ENCODE measurements at places on chromosomes 11 and 22. TPM values are rescaled to one million over a fixed set of nuclear protein-coding genes. Genes with fewer than 3 reads are reported as not detected.

NAV2 gene
- 47.3 TPM for total RNA-seq

GGTLC2 gene
- total RNA-seq, result not detected

DNA sequence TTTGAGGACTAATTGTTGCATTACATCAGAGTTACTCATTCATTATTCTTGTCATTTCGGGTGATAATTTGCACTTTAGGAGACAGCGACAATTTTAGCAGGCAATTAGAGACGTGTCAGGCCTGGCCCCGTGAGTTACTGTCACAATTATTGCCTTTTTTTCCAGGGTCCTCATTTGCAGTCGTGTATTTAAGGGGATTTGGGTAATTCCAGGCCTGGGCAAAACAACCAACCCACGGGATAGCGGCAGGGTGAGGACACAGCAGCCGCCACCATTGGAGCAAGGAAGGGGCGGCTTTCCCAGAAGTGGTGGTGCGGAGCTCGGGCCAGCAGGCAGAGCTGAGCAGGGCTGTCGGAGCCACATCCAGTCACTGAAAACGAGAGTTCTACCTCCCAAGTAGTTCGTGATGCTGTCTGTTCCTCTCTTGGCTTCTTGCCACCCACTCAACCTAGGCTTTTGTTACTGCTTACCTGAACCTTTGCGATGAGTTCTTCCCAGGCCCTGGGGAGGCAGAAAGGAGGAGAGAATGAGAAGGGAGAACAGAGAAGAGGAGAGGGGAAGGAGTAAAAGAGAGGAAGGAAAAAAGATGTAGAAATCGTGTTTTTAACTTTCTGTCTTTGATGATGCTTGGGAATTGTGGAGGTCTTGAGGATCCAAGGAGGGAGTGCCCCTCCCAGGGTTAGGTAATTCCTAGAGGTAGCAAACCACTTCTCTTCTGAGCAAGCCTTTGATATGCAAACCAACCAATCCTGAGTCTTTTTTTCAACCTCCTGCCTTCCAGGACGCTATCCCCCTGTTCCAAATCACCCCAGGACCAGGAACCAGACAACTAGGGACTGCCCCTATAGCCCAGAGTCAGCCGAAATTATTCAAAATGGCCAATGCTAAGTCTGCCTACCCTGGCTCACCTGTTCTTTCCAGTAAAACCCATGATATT is 236.1 kb downstream of the MIAT start:
- no peak for DNase-seq

- DNase-seq, result peak; percentile 81
Observed at GRCh38 chr11:10293423-10294289, at the start of gene SBF2. Gene SBF2, minus strand, starts transcription at chr11:10294219. Its CDS starts 150 bp downstream, at chr11:10294069.

GRCh38 chr11:134628426-134628825 is 216.4 kb upstream of the B3GAT1 start:
- peak; percentile 23 for DNase-seq

DNA sequence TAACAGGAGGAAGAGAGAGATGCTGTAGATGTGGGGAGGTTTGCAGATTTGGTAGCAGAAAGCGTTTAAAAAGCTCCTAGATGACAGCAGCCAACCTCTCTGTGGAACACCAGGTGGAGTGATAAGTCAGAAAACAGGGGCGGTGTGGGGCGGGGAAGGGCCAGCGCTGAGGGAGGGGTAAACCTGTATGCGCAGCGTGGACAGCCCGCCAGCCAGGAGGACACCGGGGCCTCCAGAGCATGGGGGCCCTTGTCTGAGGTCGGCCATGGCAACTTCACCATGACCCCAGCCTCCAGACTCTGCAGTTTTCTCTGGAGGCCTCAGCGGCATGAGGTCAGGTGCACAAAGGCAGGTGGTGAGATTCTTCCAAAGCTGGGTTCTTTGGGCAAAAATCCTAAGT is 423.7 kb downstream of the BRD1 start:
- no peak for DNase-seq

TMEM191B gene
- 1.5 TPM for total RNA-seq

DNA sequence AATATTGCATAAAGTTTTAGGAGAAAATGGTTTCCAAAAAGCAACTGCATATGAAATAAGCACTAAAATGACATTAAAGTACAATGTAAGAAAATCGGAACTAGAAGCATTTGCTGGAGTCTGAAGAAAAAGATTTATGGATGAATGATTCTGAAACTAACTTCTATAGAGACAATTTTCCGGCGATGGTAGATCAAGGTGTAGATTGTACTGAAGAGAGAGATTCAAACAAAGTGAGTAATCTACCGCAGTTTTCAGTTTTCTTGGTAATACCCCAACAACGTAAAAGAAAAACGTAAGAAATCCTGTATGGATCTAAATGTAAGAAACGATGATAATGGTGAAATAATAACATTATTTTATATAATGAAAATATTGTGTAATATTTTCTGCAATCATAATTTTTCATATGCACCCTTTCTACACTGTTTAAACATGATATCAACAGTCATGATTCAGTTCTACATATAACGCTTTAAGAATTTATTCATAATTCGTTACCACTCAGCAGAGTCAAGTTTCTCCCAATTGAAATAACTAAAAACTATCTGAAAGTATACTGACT is 1.8 kb upstream of the CDPF1 start:
- DNase-seq, result no peak

GRCh38 chr22:19168088-19168890 is 10.2 kb downstream of the SLC25A1 start:
- no peak for DNase-seq

GRCh38 chr11:35236667-35237003 is 97.7 kb downstream of the CD44 start:
- DNase-seq, result no peak

GRCh38 chr11:117197516-117198456 is 1.4 kb upstream of the TAGLN start:
- DNase-seq, result peak; percentile 75
